Hematopoietic multipotent progenitor cell treated with erythropoietin and hydrocortisone succinate and interleukin-3 and kit ligand, for 15 days (in vitro differentiated cells): ENCODE measurements at places on chromosomes 3 and 15.

- DNase-seq, result no peak
Measured at GRCh38 chr15:40477642-40478327, 7.0 kb downstream of the CHST14 start.

- no peak for DNase-seq
Measured at GRCh38 chr15:45795440-45796069, 160.7 kb downstream of the SQOR start.

DNA sequence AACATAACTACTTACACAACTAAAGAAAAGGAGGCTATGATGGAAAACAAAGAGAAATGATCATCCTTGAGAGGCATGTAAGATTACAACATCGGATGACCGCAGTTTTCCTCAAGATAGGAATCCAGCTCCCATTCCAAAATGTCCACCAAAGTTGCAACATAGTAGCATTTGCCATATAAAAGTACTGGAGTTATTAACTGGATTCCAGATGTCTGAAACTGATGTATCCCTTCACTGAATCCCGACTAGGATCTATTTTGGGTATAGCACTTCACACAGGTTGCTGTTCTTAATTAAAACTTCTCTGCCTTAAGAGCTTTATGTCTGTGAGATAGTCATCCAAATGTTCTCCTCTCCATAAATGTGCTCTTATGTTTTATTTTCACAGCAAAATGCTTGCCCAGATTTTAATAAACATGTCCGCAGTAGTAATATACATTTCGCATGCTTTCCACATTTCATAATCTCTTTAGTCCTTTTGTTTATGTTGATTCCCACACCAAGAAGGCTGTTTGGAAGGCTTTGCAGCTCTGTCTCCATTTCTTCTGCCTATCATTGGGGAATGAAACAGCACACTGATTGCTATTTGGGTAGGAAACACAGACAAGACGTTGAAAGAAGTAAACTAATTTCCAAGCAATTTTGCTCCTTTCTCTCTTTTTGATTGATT is 716.5 kb upstream of the CFAP20DC start:
- no peak for DNase-seq

- peak; percentile 54 for DNase-seq
Measured at GRCh38 chr3:108552267-108553159, 36.7 kb downstream of the CIP2A start.

- DNase-seq, result no peak
Measured at GRCh38 chr15:93583968-93584367, 495.0 kb upstream of the RGMA start.

- DNase-seq, result no peak
Measured at GRCh38 chr3:38297947-38298711, 16.0 kb downstream of the SLC22A14 start.

- DNase-seq, result no peak
Measured at GRCh38 chr15:81113861-81114291, 20.2 kb upstream of the CFAP161 start.

DNA sequence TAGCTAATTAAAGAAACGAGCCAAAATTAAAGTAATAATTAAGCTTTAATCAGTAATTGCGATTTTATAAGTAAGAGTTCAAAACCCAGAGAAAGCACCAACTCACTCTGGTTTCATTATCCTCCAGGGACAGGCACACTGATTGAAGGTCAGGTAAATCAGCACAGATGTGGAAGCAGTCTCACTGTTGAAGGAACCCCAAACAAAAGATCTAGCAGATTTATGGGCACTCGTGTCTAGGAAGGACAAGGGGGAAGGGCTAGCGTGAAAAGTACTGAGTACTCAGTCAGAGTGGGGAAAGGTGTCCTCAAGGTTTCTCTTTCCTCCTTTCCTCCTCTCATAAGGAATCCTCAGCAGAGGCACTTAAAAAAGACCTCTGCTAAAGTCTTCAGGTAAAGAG is 320.1 kb downstream of the PYDC2 start:
- DNase-seq, result no peak

DNA sequence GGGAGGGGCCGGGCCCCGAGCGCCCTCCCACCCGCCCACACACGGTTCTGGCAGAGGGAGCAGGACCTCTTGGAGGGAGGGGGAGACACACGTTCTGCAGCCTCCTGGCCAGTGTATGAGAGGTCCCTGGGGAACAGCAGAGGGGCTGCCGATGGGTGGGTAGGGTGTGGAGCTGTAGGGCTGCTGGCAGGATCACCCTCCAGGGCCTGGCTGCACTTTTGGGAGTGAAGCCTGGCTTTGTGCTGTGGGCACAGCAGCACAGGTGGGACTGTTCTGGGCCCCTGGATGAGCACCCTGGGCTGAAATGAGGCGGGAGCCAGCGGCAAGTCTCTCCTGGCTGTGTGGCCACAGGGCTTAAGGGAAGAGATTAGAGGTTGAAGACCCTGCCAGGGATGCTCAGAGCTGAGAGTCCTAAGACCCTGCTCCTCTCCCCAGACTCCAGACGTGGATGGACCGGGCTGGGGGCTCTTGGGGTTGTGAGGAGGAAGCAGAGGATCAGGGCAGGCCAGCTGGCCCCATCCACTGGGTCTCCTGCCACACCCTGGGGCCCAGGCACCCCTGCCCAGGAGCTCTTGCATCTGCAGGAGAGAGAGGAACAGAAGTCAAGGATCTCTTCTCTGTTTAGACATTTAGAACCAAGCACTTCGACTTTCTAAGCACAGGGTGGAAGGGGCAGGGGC is 45.2 kb downstream of the RGMA start:
- no peak for DNase-seq

GRCh38 chr3:158359339-158359738 is 211.7 kb upstream of the MLF1 start:
- DNase-seq, result no peak

DNA sequence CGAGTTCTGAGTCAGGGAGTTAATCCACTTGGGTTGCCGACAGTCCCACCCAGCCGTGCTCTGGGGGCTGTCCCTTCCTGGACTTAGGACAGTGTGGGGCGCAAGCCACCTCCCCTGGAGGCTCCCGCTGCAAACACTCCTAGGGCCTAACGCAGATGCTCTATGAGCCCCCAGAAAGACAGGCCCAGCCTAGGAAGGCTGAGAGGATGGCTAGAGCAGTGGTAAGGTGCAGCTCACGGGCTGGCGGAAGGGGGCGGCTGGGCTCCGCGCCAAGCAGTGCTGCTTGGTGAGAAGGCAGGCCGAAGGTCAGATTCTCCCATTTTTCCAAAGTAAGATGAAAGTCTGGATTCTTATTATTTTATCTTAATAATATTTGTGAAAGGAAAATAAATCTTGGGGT is 84.6 kb upstream of the ALDH1L1 start:
- no peak for DNase-seq

- DNase-seq, result peak; percentile 53
Measured at GRCh38 chr15:88450125-88450798, 16.9 kb downstream of the MRPL46 start.

DNA sequence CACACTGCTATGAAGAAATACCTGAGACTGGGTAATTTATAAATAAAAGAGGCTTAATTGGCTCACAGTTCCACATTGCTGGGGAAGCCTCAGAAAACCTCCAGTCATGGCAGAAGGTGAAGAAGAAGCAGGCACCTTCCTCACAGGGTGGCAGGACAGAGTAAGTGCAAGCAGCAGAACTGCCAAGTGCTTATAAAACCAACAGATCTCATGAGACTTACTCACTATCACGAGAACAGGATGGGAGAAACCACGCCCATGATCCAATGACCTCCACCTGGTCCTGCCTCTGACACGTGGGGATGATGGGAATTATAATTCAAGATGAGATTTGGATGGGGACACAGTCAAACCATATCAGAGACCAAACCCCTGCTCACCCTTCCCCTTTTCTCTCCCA is 75.0 kb downstream of the TRIM69 start:
- no peak for DNase-seq

- no peak for DNase-seq
Measured at GRCh38 chr15:101156061-101156460, 95.8 kb downstream of the CHSY1 start.

- no peak for DNase-seq
Measured at GRCh38 chr3:102176333-102177050, 258.3 kb upstream of the ZPLD1 start.

- DNase-seq, result no peak
Measured at GRCh38 chr15:69305933-69306568, 7.3 kb downstream of the PAQR5 start.

DNA sequence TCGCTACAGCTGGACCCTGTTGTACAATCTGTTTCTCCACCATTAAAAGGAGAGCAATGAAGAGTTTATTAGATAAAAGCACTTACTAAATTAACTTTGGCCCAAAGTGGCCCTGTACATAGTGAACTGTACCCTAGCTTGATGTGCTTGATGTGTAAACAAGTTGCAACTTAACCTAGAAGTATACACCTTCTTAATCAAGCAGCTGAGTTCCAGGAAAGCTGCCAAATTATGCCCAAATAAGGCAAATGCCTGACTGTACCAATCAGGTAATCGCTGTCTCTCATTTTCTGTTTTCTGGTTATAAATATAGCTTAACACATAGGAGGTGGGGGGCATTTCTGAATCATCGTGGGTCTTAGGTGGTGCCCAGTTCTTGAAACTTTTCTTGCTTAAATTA is 704.8 kb upstream of the CBLB start:
- no peak for DNase-seq

GRCh38 chr15:44066211-44066827 is 128.8 kb downstream of the FRMD5 start:
- DNase-seq, result peak; percentile 73

DNA sequence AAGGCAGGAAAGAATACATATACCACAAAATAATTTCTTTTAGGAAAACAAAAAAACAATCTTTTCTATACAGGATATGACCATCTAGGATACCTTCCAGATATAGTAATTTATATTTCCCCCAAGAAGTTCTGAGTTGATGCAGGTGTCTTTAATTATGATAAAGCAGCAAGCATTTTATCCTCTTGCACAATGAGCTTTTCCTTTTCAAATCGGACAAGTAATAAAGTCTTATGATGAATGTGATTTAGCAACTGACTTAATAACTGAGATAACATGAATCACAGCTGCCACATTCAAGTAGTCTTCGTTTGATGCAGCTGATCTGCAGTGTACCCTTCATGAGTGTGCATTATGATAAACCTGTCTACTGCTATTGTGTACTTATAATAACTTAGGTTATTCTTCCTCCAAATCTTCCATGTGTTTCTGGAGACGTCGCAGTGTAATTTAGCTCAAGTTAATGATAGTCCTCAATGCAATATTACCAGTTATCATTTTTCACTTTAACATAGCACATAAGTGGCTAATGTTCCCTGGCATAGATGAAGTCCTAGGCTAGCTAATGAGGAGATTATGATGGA is 260.3 kb upstream of the MRPL3 start:
- no peak for DNase-seq

DNA sequence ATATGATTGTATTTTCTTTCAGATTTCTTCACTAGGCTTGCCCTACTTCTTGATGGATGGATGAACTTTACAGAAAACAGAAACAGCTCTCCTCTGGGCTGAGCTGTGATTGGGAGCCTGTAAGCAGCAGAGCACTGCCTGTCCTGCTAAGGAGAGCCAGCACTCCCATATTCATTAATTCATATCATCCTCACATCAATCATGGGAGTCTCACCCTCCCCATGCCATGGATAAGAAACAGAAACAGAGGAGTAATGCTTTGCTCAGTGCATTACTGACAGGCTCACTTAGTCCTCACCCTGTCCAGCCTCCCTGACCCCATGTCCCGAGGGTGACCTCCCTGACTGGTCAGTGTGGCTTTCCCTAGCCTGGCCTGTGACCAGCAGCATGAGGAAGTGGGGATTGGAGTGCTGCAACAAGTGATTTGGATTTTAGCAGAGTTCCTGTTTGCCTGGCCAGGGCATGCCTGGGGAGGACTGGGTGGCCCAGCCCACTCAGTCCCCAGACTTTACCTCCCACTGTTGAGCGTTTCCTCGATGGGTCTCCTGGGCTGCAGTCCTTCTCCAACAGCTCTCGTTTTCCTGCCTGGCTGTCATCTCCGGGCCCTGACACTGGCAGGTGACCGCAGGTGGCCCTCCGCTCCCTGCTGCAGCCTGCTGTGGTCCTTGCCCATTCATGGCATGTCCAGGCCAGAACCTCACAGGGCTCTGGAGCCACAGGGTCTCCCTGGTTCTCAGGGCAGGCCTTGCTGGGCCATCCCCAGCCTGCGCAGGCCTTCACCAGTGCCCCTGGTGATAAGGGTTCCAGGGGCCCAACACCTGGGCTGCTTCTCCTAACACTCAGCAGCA is 1.3 kb upstream of the TMIE start:
- no peak for DNase-seq

- DNase-seq, result no peak
Measured at GRCh38 chr3:119657887-119658702, 2.3 kb downstream of the POPDC2 start.

GRCh38 chr3:106114220-106114619 is 245.4 kb upstream of the CBLB start:
- DNase-seq, result no peak

GRCh38 chr3:63089007-63089750 is 188.9 kb upstream of the SYNPR start:
- DNase-seq, result no peak

DNA sequence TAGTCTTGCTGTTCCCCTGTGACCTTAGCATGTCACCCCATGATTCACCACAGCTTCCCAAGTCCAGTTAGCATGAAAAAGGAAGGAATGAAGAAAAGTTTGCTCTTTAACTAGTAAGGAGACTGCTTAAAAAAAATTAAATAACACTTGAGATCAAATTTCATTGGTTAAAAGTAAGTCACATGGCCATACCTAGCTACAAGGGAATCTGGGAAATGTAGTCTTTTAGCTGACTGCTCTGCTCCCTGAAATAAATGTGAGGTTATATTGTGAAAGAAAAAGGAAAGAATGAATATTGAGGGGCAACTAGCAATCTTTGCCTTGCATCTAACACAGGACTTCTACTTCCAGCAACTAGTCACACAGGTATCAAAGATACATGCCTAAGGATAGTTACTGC is 84.7 kb upstream of the LRRN1 start:
- no peak for DNase-seq

- no peak for DNase-seq
Measured at GRCh38 chr3:134446800-134447199, 39.0 kb downstream of the ANAPC13 start.

DNA sequence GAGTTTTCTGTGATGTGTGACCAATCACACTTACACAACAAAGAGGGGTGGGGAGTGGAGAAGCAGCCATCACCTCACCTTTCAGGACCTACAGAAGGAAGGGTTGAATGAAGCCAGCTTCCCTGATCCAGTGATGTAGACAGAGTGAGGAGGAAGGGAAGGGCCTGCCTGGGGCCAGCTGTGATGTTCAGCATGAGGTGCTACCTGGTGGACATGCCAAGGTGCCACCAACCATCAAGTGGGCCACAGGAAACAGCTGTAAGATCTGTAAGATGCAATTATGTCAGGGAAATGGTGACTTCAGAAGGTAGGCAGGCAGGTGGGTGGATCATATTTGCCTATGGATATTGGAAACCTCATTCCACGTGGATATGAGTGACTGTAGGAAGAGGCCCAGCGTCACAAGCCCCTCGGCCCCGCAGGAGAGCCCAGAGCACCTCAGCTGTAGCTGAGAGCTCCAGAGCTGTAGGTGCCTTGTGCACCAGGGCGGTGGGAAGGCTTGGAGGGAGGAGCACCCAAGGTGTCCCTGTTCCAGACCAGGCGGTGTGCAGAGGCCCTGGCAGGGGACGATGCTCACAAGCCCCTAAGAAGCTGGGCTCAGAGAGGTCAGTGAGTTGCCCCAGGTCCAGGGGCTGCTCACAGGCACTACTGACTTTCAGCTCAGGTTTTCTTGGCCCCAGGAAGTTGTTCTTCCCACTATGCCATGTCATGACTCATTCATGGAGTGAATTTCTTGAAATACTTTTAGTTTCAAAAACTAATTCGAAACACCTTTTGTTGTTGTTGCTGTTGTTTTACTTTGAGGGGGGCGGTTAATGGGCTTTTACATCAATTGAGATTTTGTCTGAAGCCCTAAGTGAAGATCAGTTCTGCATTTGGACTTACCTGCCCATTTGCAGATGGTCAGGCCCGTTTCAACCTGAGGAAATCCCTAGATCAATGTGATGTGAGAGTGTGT is 94.2 kb upstream of the ALDH1A3 start:
- DNase-seq, result no peak
